ENCODE measurements at places on chromosomes 13 and 19.

- no peak for DNase-seq
Observed at GRCh38 chr13:41061914-41062837, 867 bp downstream of the WBP4 start.

- no peak for DNase-seq
Observed at GRCh38 chr19:15126131-15126910, 19.1 kb downstream of the SYDE1 start.

DNA sequence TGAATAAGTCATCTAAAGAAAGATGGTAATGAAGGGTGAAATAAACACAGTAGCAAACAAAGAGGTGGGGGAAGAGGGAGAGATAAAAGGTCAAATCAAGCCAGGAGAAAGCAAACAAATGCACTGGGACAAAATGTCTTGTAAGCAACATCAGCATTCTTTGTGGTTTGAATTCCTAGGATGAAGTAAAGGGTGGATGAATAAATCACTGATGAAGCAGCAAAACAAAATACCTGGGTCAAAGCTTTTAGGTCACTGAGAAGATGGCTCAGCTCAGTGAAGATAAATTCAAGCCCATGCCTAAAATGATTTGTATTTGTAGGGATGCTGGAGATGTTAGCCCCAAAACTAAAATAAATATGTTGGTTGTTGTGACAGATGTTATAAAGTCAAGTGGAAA lies 86.5 kb upstream of the FBXL3 start:
- no peak for DNase-seq

DNA sequence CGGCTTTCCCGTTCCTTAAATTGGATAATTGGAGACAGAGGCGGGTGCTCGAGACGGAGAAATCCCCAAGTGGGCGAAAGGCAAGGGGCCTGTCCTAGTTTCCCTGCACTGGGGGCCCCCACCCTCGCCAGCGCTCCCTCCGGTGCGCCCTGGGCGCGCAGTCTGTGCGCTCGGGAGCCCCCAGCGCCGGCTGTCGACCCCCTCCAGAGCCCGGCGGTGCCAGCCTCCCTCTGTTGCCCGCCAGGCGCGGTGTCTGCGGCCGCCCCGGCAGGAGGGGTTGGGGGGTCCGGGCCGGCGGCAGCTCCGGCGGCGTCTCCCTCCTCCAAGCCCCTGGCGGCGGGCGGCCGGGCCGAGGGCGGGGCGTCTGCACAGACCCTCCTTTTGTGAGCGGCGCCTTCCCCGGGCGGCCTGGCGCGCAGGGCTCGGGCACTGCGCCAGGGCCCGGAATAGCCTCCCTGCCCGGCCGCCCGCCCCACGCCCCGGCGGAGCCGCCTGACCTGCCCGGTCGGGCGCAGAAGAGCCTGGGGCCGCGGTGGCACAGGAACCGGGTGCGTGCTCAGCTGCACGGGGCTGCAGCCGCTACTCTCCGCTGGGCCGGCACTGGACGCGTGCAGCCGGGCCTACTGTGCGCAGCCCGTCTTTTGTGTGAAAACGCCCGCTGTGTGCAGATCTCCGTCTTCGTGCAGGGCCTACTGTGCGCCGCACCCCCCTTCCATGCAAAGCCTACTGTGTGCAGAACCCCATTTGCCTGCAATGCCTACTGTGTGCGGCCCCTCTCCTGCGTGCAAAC lies 13.2 kb downstream of the GADD45B start:
- no peak for DNase-seq

- no peak for DNase-seq
Observed at GRCh38 chr13:98175823-98176222, 1.2 kb downstream of the RNF113B start.

DNA sequence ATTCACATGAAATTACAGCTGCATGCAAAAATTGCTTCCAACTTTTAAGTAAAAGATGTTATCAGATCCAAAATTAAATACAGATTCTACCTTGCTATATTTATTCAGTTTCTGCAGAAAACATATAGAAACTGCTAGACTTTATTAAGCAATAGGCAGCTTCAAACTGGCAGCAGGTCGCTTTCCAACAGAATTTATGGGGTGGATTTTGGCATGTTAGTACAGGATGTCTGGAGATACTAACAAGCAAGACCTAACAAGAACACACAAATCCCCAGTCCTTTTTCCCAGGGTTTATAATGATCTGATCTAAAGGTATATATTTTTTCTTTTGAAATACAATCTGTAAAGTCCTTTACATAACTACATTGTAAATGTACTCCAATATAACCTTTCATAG lies 27.5 kb downstream of the TBC1D4 start:
- no peak for DNase-seq

GRCh38 chr19:47408156-47408938 lies 11.0 kb downstream of the MEIS3 start:
- DNase-seq, result no peak

- DNase-seq, result no peak
Observed at GRCh38 chr13:86438034-86438433, 638.8 kb upstream of the SLITRK6 start.

- DNase-seq, result no peak
Observed at GRCh38 chr19:35006342-35006998, 6.3 kb downstream of the GRAMD1A start.

GRCh38 chr19:4935444-4935843 lies 26.1 kb downstream of the UHRF1 start:
- no peak for DNase-seq

DNA sequence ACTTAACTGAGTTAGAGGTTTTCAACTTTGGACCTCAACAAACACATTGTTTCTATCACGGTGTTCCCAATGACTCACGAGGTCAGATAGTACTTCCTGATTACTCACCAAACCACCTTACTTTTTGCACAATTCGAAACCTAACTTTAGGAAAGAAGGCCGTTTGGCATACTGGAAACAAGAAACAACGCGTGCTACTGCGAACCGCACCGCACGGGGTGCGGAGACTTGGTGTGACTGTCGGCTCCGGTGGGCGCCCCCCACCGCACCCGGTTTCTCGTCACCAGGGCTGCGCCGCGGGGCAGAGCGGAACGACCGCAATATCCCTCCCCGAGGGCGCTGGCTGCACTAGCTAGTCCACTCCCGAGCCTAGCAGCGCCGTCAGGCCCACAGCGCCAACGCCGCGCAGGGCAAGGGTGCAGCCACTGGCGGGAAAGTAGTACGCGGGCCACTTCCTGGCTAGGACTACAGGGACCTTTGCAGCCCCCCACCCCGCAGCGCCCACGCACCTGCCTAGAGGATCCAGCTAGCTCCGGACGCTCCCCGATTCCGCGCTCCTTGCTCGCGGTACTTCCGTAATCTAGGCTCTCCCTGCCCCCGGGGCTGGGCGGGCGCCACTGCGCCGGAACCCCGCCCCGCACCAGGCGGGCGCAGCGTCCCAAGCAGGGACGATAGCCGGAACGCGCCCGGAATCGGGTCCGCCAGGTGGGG lies at the start of gene PARP4:
Gene PARP4, minus strand, starts transcription at position 582 of the 711 bp plus-strand sequence. CDS start 9,002 bp downstream, outside the sequence.
- DNase-seq, result peak; percentile 70

- DNase-seq, result no peak
Observed at GRCh38 chr13:75139291-75139690, 342.7 kb downstream of the TBC1D4 start.

- no peak for DNase-seq
Observed at GRCh38 chr13:91891141-91891540, 492.7 kb downstream of the GPC5 start.

DNA sequence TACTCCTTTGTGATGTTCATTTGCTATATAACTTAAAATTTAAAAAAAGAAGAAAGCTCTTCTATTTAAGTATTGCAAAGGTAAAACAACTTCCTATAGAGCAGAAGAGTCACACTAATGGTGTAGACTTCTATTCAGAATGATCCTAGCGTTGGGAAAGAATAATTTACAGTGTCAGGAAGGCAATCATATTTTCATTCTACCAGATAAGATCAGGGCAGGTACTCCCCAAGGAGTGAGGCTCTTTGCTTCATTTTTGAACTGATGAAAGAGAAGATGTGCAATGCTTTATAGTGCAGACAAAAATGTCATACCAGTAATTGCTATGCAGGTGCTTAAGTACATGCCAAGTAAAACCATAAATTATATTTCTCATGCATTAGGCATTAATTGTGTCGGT lies 1193.0 kb downstream of the PCDH9 start:
- DNase-seq, result no peak

GRCh38 chr19:16089010-16089846 lies 12.9 kb downstream of the TPM4 start:
- DNase-seq, result no peak
